ENCODE measurements at places on chromosomes 4 and X.
A peak's percentile ranks its signal among the peaks of the same experiment; 100 is the strongest.

DNA sequence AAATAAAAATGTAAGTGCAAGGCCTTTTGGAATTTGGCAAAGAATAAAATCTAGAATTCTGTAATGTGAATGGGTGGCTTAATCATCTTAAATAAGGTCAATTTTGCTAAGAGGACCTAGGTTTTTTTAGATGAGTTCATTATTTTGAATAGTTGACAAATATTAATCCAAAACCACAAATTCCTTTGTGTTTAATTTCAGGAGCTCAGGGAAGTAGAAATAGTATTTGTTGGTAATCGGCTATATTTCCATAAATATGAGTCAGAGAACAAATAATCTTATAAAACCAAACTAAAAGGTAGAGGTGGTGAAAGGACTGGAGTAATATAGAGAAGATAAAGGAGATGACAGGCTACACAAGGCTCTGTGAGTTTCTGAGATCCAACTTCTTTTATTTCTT lies 190.4 kb upstream of the TLL1 start:
- no peak for DNase-seq

GRCh38 chrX:3143043-3143799 lies 102.0 kb downstream of the ARSF start:
- DNase-seq, result no peak

DNA sequence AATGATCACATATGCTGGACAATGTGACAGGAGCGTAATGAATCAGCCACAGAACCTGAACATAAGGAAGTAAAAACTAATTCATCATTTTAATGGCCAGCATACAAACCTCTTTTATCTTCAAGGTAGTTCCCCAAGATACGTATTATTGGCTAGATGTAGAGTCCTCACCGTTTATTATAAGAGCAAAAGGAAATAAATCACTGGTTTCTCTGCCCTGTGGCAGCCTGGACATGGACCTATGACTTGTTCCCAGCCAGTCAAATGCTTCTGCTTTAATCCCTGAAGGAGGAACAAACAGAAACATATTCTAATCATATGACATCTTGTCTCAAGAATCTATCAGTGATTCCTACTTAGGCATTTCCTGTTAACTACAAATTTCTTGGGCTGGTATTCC lies 86.8 kb upstream of the FAM241A start:
- DNase-seq, result no peak

DNA sequence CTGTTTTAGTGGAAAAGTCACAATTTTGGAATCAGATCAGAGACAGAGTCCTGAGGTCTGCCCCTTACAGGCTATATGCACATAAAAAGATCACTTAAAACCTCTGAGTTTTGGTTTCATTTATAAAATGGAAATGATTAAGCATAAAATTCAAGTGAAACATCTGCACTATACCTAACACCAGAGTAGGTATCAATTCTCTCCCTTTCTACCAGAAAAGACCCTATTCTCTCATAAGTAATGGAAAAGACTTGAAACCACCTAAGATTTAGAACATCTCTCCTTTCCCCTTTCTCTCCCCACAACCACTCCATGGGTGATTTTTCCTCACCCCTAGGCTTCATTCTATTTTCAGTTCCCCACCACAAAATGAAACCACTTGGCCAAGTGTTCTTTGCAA lies 907 bp downstream of the LHFPL1 start:
- DNase-seq, result no peak

GRCh38 chrX:104318330-104319009 lies 63.7 kb upstream of the ESX1 start:
- peak; percentile 78 for DNase-seq

- DNase-seq, result peak; percentile 39
Observed at GRCh38 chr4:4677556-4678522, 136.0 kb upstream of the STX18 start.

- DNase-seq, result no peak
Observed at GRCh38 chr4:53018471-53018870, 156.4 kb downstream of the RASL11B start.

DNA sequence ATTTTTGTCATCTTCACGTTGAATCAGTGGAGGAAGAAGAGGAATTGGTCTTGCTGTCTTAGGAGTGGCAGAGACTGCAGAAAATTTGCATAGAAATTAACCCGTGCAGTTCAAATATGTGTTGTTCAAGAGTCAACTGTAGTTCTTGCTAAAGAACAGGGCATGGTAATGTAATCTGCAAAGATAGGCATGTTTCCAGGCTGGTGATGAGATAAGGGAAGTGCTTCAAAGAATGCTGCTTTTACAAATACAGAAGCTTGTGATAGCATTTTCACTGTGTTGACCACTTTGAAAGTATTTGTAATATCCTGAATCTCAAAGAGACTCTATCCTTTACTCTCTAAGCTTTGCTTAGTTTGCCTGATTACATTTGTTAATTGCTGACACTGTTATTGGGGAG lies 60.1 kb downstream of the PRRG1 start:
- no peak for DNase-seq

GRCh38 chrX:39772057-39772832 lies 325.5 kb downstream of the BCOR start:
- peak; percentile 40 for DNase-seq

Measured in Daoy (cell line).